Left cardiac atrium (tissue), 4 donors: ENCODE measurements at places on chromosomes 6 and 20. TPM values are rescaled to one million over a fixed set of nuclear protein-coding genes. Genes with fewer than 3 reads are reported as not detected.

DNA sequence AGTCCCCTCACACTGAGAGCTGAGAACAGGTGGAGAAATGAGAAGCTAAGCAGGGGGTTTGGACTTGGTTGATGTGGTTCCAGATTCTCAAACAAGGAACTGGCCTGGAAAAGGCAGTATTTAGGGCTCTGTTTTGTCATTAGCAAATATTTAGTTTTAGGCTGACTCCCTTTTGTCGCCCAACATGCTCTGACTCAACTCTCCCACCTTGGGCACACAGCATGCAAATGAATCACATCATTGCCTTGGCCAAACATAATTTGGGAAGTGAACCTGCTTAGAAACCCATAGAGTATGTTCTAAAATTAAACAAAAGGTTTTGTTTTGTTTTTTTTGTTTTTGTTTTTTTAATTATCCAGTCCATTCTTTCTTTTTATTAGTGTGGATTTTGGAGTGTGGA is 9.5 kb upstream of the UQCC2 start:
- no peak for DNase-seq

- DNase-seq = no peak
Observed at GRCh38 chr6:25042036-25042521, 106.3 kb upstream of the RIPOR2 start.

GRCh38 chr6:34487536-34487935 is 21.7 kb downstream of the PACSIN1 start:
- DNase-seq = no peak

- DNase-seq = no peak
Observed at GRCh38 chr6:139296927-139297326, 5.1 kb upstream of the TXLNB start.

DNA sequence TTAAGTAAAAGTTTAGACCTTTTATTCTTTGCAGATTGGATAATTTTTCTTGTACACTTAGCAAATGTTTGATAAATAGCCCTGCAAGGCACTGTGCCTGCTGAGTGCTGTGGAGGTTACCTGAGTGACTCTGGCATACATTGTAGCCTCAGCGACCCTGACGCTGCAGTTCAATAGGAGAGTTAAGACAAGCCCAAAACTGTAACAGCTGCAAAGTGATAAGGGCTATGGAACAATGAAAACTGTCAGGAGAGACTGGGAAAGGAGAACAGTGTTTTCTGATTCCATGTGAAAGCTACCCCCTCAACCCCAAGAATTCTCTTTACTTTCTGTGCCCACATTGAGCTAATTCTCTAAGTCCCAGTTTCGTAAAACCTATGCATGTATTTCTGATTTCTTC is 22.2 kb downstream of the HIVEP1 start:
- no peak for DNase-seq

GRCh38 chr6:81806793-81807565 is 54.5 kb upstream of the TENT5A start:
- DNase-seq = no peak

DNA sequence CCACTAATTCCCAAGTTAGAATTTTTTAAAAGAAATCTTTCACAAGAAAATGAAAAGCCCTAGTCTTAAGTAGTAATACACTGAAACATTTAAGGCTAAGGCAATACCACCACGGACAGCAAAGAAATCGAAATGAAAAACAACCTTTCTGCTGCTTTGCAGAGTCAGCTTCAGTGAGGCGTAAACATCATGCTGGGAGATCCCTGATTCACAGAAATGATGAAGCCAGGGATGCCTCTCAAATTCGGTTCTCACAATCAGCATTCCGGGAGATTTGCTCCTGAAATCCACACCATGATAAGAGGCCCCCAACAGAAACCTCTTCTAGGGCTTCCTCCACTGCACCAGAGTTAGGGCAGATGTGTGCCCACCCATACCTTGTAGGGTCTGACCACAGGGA is 18.6 kb downstream of the RRBP1 start:
- no peak for DNase-seq

DNA sequence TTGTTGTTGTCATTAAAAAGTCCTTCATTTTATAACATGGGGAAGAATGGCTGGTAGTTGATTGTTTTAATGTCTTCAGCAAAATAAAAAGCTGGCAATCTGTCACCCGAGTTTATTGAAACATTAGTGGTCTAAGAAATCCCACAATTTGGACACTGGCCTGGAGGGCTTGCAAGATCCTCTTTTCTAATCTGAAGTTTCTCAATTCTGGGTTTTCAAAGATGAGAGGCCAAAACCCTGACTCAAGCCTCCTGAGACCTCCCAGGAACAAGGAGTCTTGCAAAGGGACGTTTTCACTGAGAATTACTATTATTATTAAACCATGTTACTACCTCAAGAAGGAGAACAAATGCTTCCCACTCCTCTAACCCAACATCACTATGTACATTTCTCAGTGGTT is 19.5 kb downstream of the MAP1LC3A start:
- DNase-seq = no peak

- no peak for DNase-seq
Observed at GRCh38 chr6:53382421-53382820, 33.7 kb upstream of the ELOVL5 start.

DNA sequence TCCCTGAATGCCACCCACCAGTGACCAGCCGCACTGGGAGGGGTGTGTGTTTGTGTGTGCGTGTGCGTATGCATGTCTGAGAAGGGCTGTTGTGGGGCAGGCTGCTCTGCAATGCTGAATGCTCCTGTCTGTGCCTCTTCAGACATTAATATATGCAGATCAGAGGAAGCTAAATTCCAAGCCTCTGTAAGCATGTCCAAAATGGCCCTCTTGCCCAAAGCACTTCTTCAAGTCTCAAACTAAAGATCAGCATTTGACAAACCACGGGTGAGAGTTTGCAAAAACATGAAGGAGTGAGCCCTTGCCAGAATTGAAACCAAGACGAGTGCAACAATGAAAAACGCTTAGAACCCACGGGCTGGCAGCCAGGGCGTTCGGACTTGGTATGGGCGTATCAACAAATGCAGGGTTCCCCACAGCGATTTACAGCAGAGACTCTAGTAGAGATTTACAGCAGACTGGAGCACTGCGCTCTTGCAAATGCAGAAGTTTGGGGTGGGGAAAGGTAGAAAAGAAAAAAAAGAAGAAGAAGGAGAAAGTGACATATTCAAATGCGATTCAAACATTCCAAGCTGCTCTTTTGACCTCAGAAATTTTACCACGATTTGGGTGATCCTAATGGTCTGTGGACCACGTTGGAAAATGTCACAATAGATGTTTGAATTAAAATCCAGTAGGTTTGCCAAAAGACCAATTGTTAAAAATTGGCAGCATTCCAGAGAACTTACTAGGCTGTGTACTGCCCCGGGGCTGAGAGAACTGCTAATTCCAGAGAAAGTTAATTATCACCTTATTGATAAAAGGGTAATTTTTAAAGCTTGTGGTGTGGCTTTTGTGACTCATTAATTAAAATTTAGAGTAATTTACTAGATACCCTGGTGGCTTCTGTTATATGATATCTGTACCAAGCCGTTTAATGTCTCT is 3.5 kb downstream of the SCML4 start:
- DNase-seq = peak; percentile 36

- no peak for DNase-seq
Observed at GRCh38 chr6:19669206-19669605, 168.0 kb upstream of the ID4 start.

GRCh38 chr6:41072836-41073202 is at the start of gene NFYA:
Gene NFYA (plus strand): TSS chr6:41072974. CDS start chr6:41079090, 6,116 bp downstream.
- DNase-seq = peak; percentile 99

DNA sequence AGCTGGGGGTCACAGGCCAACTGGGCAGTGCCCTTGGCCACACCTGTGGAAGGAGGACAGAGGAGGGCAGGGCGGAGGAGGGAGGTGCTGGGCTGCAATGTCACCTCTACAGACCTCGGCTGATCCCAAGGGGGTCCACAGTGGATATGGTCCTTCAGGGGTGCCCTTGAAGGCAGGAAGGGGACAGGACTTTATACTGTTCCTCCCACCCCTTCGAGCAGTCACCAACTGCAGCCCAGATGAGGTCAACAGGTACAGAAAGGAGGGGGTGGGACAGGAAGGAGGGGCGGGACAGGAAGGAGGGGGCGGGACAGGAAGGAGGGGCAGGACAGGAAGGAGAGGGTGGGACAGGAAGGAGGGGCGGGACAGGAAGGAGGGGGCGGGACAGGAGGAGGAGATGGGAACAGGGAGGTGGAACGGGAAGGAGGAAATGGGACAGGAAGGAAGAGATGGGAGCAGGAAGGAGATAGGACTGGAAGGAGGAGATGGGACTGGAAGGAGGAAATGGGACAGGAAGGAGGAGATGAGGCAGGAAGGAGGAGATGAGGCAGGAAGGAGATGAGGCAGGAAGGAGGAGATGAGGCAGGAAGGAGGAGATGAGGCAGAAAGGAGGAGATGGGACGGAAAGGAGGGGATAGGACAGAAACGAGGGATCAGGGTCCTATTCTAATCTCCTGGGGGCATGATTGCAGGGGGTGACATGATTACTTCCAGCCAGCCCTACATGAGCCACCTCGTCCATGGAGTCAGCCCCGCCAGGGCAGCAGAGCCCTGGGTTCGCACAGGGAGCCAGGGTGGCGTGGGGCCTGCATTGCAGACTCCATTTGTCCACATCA is 19.4 kb upstream of the MRGBP start:
- no peak for DNase-seq

DNA sequence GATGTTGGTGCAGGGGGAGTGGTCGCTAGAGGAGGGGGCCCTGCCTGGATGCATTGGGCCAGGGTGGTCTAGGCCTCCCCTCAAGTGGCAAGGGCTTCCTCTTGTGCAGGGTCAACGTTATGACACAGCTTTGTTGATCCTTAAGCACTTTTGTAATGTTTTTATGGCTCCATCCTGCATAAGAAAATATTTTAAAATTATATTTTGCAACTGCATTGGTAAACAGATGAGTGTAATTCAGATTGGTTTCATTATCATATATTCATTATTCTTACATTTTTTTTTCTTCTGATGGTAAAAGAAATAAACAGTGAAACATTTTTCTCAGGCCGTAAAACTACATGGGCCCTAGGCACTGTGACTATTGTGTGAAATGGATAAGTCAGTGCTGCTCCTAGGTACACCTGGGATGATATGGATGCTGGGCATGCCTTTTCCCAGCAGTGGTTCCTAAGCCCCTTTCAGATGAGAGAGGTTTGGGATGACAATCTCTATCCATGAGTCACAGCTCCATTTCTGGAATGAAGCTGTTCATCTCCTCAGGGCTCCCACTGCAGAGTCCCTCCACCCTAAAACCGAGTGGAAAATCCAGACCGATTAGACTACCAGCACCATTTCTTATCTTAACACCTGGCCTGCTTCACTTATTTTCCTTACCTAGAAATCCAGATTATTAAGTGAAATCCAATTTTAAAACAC is 5.8 kb upstream of the SIM1 start:
- DNase-seq = no peak

- DNase-seq = no peak
Observed at GRCh38 chr6:133353061-133353460, 111.9 kb downstream of the EYA4 start.

DNA sequence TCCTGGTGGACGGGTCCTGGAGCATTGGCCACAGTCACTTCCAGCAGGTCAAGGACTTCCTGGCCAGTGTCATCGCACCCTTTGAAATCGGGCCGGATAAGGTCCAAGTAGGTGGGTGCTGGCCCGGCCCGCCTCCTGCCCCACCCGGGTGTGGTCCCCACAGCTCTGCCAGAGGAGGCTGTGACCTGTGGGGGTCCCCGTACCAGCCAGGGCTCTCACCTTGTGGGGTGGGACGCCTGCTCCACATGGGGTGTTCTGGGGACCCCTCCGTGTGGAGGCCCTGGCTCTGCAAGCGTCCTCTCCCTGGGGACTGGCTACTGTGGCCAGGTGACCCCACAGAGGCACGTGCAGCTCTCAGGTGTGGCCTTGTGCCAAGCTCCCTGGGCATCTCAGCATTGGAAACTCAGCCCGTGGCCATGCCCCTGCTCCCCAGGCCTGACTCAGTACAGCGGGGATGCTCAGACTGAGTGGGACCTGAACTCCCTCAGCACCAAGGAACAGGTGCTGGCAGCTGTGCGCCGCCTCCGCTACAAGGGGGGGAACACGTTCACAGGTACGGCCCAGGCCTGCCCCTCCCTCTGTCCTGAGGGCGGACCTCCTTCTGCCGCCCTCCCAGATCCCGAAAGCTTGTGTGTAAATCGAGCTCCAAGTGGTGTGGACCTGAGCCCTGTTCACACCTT is 14.7 kb downstream of the COL20A1 start:
- no peak for DNase-seq

HLA-DQA1 gene
- total RNA-seq = 7.7 TPM

TFEB gene
- 33.3 TPM for total RNA-seq

ITCH gene
- total RNA-seq = 45.6 TPM

CTCFL gene
- total RNA-seq = not detected

ECI2 gene
- total RNA-seq = 82.9 TPM
